NCI-H1436 treated with DMSO at 0.1 percent for 48 hours (cell line): ENCODE measurements at places on chromosomes 3 and 15.

- no peak for DNase-seq
Observed at GRCh38 chr15:80183886-80184285, 31.1 kb downstream of the FAH start.

DNA sequence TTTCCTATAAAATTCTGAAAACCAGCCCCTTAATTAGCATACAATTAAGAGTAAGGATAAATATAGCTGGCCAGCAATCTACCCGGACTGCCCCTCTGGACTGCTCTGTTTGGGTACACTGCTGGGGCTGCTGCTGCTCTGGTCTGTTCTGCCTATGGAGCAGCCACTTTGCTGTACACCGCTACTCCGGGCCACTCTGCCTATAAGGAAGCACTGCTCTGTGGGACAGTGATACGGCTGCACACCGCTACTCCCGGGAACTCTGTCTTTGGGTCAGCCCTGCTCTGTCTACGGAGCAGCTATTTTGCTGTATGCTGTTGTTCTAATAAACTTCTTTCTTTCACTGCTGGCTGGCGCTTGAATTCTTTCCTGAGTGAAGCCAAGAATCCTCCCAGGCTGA lies 316.5 kb upstream of the PLSCR5 start:
- DNase-seq = no peak

DNA sequence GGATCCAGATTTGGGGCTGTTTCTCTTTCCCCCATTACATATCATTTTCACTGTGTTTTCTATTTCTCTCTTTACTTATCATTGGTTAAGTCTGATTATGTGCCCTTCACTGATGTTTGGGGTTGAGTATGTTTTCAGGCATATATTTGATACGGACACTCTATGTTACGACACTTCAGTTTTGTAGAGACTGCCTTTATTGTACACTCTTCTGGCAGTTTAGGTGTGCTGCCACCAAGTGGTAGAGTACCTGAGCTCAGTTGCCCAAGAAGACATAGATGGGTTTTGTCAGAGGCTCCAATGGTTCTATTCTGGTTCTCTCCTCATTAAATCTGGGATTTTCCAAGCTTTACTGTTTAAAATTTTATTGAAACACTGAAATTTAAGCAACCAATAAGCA lies 255.0 kb upstream of the ROPN1 start:
- DNase-seq = no peak

- no peak for DNase-seq
Observed at GRCh38 chr3:14633819-14634424, 17.6 kb upstream of the CCDC174 start.

DNA sequence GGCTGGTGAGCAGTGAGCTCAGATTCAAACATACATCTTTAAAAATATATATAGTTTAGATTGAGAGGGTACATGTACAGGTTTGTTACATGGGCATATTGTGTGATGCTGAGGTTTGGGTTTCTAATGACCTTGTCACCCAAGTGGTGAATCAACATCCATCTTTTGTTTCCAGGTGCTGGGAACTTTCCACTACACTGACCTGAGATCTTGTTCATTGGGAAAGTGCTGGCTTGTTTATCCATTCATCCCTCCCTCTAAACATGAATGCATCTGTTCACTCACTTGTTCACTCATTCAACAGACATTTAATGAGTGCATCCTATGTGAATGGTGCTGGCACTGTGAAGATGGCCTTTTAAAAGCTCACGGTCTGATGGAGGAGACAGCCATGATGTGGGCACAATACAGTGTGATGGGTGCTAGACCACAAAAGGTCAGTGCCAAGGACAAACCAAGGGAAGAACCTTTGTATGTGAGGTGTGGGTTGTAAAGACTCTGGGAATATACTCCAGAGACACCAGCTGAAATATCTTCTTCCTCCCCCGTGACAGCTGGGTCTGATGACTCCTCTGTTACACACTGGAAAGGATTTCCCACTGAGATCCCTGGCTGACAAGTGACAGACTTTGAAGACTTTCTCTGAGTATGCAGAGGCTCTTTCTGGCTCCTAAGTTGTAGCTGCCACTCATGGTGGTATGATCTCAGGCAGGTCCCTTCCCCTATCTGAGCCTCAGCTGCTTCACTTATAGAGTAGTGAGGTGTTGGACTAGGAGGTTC lies 16.2 kb upstream of the ITGA11 start:
- no peak for DNase-seq

- DNase-seq = no peak
Observed at GRCh38 chr3:166554023-166554422, 716.8 kb upstream of the BCHE start.

DNA sequence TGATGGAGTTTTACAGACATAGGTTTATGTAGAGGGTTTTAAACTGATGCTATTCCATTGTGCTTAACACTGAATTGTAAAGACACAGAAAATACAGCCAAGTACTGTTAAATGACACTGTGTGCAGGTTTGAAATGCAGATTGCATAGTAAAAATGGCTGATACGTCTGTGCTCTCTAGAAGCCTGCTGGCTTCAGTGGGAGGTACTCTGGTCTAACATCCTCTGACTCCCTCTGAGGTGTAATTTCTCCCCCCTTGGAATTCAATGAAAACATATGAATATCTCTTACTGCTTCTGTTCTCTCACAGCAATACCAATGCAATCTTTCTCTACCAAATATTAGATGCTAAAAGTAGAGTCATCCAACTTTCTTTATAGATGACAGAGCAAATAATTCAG lies 176.6 kb downstream of the SLC9A9 start:
- DNase-seq = no peak
